Activated B cell treated with CpG ODN at 0.5 μM for 24 hours (primary cell): ENCODE measurements at places on chromosomes 7 and 10.
A peak's percentile ranks its signal among the peaks of the same experiment; 100 is the strongest.

DNA sequence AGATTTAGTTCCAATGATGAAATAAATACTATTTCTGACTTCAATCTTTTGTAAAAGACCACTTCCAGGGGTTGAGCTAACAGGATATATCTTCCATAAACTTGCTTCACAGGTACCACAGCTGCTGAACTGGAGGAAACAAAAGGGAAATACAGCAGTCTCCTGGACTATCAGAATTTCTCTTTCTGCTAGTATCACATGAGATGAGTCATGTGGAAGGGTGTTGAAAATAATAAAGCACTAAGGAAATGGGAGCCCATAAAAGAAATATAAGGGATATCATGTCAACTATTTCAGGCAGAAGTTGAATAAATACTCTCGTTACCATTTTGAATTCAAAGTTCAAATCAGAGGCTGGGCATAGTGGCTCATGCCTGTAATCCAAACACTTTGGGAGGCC, 250.3 kb upstream of the NFE2L3 start:
- no peak for DNase-seq

DNA sequence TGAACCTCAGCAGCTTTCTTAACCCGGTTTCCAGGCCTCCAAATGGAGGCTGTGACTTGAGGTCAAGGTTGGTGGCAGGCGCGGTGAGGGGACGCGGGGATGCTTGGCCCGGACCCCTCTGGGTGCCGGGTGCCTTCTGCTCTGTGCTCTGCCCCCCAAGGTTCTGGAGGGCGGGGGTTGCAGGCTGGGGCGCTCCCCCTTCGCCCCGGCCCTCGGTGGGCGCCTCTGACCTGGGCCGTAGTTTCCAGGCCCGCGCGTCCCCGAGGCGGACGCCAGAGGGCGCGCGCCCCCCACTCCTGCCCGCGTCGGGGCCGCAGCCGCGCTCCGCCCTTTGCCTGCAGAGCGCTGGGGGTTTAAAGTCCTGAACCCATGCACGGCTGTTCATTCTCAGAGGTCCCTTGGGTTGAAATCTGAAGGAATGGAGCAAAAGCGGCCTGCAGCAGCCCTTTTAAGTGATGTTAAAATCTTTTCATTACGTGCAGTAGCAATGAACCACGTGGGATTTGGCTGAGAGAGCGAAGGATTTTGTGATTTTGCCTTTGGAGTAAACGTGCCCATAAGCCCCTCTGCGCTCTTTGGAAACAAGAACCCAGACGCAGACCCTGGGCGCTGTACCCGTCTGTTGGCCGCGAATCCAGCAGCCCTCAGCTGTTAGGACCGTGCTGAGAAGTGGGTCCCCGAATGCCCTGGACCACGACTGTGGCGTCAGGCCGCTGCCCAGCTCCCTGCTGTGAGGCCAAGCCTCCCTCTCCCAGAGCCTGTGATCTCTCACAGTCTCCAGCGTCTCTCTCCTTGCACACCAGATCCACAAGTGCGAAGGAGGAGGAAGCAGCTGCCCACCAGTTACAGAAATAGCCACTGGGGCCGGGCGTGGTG, 135.0 kb downstream of the ACTR3B start:
- no peak for DNase-seq

DNA sequence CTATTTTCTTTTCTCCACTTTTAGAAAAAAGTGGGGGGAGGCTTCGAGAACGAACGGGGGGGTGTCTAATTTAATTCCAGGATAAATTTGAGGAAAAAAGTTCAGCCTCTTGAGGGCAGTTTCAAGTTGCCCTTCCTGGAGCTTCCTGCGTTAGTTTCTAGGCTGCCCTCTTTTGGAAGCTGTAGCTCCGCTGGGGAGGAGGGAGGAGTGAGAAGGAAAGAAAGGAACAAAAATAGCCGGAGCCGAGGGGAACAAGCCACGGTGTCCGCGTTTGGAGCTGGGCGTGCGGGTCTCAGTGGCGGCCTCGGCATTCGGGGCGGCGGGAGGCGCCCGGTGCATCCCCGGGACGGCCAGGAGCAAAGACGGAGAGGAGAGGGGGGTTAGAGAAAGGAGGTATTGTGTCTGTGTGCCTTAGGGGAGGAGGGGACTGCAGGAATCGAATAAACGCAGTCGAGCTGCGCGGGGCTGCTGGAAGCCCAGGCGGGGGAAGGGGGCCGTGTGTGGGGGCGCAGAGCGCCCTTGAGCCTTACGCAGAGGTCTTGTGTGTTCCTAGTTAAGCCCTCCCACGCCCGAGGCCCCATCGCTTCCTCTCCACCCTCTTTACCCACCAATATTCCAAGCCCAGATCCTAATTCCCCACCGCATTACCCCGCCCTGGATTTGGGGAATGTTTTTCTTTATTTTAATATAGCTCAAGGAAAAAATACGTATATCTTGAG, 2.0 kb upstream of the TNRC18 start:
- peak; percentile 29 for DNase-seq

- DNase-seq = no peak
These were observed 19.8 kb upstream of the PFKP start for GRCh38 chr10:3047596-3047995.

GRCh38 chr7:44201813-44202212, 1.0 kb downstream of the YKT6 start:
- no peak for DNase-seq

DNA sequence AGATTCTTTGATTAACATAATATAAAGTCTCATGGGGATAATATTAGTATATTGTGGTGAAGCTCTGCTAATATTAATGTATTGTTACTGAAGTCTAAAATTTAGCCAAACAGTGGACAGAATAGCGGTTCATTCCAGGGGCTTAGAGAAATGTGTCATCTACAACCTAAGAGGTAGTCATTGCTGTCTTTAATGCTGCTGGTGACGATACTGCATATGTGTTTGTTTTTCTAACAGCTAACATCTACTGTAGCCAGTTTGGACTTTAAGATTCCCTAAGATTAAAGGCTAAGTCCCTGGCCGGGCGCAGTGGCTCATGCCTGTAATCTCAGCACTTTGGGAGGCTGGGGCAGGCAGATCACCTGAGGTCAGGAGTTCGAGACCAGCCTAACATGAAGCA, 102.0 kb upstream of the SAMD8 start:
- no peak for DNase-seq

DNA sequence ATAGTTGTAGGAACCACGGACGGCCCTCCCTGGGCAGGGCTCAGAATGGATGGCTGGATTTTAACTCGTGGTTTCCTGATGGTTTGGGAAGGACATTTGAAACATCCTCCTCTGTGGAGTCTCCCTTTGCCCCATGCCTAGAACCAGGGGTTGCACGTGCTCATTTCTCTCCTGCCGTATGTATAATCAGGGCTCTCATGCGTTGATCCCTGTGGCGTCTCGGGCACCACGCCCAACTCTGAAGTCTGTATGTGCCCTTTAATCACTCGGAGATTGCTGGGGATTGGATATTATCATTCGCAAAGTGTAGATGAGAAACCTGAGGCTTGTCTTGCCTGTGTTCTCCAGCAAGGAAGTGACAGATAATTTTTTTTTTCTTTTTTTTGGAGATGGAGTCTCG, 257.1 kb downstream of the CAMK1D start:
- no peak for DNase-seq

DNA sequence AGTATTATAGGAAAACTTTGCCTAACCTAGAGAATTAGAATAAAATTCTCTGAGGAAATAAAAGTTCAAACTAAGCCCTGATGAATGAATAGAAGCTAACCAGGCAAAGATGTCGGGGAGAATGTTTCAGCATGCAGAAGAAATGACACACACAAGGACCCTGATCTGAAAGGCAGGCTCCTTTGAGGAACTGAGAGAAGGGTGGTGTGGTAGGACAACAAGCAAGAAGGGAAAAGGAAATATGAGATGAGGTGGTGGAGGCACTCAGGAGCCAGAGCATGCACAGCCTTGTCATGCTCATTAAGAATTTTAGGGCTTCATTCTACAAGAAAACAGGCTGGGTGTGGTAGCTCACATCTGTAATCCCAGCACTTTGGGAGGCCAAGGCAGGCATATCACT, 90.6 kb downstream of the ARHGAP12 start:
- no peak for DNase-seq

- DNase-seq = no peak
These were observed 10.9 kb upstream of the KCNMA1 start for GRCh38 chr10:77648472-77648871.

DNA sequence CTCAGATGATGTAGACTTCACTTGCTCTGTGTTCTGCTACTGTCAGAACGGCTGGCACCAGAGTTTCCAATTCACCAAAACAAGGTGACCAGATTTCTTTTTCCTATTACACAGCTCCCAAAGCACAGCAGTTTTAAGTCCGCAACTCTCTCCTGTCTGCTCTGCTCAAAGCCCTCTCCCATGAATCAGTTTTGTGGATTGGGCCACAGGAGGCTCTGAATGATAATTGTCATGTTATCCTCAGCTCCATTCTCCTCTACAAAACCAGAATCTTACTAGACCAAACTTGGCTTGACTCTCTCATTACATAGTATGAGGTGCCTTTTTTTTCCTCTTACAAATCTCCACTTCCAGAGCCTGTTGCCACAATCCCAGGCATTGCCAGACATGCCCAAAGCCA, 223.5 kb downstream of the SNX13 start:
- no peak for DNase-seq

DNA sequence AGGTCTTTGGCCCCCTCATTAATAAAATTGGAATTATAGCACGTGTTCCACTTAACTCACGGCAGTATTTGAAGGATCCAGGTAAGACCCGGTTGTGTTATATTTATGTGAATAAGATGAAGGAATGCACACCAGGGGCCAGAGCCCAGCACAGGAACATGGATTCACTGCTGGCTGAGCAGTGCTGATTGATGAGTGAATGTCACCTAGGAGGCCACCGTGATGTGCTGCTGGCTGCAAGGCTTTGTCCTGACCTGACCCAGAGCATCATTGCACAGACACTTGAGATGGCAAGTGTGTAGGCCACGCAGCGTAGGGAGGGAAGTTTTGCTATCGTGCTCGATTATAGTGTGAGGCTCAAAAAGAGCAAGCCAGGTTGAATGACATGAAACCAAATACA, 350.7 kb upstream of the MGMT start:
- no peak for DNase-seq

DNA sequence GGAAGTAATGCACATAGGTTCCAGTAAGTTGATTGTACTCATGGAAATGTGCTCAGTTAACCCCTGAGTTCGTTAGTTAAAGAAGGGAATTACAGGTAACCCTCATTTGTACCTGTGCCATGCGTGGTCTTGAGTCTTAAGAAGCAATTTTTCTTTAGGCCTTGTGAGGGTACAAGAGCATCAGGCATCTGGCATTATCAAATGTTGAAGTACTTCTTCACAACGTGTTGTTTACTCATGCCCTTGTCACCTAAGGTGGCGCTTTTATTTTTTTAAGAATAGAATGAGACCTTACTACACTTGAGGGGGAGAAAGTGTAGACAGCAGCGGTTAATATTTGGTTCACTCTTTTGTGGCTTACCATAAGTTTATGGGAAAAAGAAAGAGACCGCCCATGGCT, 167.1 kb downstream of the VTI1A start:
- DNase-seq = no peak

DNA sequence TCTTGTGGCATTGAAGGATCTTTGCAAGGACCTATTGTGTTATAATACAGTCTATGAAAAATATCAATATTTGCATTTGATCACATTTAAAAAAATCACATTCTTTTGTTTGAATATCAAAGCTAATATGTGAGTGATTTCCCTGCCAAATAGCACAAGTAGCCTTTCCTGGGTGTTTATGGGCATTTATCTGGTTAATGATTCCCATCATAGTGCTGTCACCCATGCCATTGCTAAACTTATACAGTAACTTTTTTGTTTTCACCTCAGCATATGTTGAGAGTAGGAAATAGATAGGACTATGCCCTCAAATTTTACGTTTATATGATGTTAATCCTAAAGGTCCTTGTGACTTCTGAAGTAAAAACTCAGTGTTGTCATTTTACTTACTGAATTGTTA, 136.9 kb downstream of the CFTR start:
- DNase-seq = no peak

DNA sequence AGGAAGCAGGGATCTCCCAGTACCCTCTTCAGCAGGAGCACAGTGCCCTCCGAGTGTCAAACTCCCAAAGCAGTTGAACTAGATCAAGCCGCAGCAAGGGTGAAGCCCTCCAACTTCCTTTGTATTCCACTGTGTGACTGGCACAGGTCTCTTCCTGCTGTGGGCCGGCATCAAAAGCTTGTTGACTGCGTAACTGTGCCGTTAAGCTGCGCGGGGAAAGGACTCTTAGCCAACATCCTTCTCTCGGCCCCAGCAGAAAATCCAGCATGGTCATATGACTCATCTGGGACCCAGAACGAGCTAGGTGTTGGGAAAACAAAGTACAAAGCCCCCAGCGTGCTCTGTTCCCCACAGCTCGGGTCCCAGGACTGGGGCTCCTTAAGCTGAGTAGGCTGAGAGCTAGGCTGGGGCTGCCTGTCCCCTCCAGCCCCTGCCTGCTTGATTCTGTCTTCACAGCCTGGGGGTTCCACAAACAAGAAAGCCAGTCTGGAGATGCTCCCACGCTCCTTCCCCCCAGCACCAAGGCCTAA, 52.2 kb downstream of the COL17A1 start:
- DNase-seq = no peak

DNA sequence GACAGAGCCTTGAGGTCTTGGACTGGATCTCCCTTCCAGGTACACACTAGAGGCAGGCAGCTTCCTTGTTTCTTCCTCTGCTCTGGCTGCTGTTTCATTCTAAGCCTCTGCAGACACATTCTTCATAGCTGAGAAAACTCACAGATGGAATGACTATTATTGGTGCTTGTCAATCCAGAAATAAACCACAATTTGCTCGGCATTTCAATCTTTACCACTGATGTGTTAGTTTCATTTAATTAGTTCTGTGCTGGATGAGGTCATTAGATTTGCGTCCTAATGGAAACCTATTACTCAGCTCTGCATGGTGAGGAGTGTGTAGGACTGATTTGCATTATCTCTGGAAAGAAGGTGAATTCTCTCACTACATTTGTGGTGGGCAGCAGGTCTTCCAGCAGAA, 392.5 kb downstream of the NRG3 start:
- no peak for DNase-seq

GRCh38 chr7:97078023-97078969, 39.2 kb upstream of the SDHAF3 start:
- DNase-seq = no peak

DNA sequence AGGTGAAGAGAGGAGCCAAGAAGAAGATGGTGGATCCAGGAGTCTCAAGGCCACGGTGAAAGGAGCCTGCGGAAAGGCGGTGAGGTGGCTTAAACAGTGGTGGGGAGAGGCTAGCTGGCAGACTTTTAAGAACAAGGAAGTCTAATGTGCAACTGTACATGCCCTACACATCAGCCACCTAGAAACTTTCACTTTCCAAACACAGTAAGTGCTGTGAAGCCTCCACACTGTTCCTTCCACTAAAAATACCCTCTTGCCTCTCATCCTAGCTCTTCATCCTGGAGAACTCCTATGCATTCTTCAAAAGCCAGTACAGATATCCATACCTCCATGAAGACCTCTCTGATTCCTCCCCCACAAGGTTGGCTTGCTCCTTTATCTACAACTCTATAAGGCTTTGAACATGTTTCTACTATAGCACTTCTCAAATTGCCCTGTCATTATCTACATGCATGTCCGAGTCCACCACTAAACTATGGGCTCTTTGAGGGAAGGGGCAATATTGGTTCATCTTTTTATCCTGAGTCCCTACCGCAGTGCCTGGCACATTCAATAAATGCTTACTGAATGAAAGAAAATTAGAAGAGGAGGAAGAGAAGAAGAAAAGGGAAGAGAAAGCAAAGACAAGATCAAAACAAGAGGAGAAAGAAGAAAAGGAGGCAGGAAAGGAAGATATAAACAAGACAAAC, 54.2 kb downstream of the DNAJC12 start:
- DNase-seq = no peak

- no peak for DNase-seq
These were observed 140.0 kb upstream of the TCERG1L start for GRCh38 chr10:131451407-131452015.
